ENCODE measurements at places on chromosomes 1 and 21.
A peak's percentile ranks its signal among the peaks of the same experiment; 100 is the strongest.

- no peak for DNase-seq
Measured at GRCh38 chr1:160522136-160522535, 919 bp downstream of the SLAMF6 start.

DNA sequence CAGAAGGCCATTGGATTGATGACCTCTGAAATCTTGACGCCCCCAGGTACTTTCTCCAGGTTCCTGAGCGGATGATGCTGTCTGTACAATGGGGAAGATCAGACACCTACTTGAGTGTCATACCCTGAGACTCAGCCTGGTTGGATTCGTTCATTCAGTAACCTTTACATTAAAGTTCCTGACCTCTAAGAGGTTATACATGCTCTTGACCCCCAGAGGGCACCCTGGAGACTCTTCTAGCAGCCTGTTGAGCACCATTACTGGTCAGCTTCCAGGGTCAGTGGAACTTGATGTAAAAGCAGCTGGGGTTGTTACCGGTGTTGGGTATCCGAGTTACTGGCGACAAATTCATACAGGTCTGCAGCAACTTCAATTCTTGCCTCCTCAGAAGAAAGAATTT, 114.3 kb upstream of the ZNF678 start:
- no peak for DNase-seq

- DNase-seq, result peak; percentile 40
Measured at GRCh38 chr1:173208146-173208545, 1.0 kb upstream of the TNFSF4 start.

DNA sequence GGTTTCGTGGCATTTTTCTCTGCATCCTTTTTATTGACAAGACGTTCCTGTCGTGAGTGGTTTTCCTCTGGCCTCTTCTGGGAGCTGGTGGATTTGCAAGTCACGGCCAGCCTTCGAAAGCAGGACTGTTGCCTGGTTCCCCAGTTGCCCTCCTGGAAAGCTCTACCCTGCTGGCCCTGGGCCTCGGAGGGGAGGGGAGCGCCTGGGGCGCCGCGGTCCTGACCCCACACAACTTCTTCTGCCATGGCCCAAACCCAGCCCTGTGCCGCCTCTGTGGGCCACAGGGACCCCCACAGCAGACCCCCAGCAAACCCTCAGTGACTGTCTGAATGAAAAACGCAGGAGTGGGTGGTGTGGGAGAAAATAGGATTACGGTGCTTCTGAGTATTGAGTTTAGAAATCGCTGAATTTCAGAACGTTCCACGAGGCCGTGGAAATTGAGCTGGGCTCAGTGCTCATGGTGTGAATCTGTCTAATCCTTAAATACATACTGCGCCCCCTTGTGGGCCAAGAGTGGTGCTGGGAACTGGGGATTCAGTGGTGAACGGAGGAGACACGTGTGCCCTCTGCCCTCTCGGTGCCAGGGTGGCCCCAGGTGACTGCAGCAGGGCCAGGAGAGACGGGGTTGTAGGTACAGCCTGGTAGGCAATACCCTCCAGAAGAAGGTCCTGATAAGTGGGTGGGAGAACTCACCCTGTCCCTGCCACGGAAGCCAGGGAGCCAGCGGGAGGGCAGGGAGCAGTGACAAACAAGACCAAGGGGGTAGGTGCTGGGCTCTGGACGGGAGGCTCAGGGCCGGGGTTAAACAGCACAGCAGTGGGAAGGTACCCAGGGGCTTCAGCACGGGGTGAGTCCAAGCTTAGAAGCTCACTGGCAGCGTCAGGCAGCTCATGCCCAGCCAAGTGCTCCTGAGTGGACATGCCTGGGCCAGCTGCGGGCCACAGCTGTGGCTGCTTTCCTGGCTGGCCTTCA, 101.2 kb upstream of the COL6A1 start:
- DNase-seq, result peak; percentile 58

- no peak for DNase-seq
Measured at GRCh38 chr21:45131537-45131999, 57.2 kb downstream of the ADARB1 start.

DNA sequence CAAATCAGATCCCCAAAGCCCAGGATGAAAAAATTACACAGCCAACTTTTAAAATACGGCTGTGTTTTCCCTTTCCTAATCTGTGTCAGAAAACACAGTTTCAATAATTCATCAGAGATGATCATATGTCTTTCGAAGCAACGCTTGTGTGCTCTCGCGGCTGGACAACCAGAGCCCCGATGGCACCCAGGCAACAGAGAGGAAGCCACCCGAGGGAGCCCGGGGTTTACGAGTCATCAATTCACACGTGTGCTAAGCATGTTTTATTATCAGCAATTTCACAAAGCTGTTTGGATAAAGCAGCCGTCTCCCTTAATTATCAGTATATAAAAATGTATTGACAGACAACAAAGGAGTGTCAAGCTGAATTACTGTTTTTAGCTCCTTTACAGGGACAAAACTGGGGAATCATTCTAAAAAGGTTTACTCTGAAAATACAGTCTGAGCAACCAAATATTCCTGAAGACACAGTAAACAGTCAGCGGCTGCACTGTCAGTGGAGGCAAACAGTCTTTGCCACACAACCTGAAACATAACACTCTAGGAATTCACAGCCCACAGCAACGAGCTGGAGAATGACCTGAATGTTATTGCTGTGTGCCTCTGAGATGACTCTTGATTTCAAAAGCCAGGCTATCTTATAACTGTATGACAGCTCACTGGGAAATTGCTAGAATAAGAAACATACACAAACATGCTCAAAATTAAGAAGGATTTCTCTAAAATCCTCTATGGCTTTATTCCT, 201.0 kb downstream of the SIPA1L2 start:
- peak; percentile 89 for DNase-seq

Measured in IMR-90 (cell line).